ENCODE measurements at places on chromosomes 11 and 22.
A peak's percentile ranks its signal among the peaks of the same experiment; 100 is the strongest.

GRCh38 chr11:129702410-129703398 is 112.9 kb upstream of the TMEM45B start:
- no peak for ATAC-seq

DNA sequence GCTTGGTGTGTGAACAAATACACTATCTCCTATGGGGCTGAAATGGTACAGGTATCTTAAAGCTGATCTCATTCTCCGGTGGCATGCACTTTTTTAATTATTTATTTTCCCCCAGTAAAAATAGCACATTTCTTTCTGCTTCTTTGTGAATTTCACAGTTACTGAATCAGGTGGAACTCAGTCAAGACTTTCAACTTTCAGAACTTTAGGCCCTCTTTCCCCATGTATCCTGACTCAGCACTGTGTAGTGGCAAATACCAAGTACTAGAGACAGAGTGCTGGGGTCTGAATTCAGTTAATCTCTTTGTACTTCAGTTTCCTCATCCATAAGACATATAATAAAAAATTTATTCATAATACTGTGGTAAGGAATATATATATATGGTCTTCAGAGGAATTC is 223.9 kb downstream of the CSNK2A3 start:
- no peak for ATAC-seq

DNA sequence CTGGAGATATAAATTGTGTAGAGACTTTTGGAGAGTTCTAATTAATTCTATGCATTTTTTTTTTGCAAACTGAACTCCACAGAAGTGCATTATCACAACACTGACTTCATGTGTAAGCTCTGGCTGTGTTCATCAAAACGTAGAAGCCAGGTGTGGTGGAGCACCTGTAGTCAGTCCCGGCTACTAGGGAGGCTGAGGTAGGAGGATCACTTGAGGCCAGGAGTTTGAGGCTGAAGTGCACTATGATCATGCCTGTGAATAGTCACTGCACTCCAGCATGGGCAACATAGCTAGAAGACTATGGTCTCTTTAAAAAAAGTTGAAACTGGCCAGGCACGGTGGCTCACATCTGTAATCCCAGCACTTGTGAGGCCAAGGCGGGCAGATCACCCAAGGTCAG is 20.6 kb downstream of the TCF20 start:
- no peak for ATAC-seq

DNA sequence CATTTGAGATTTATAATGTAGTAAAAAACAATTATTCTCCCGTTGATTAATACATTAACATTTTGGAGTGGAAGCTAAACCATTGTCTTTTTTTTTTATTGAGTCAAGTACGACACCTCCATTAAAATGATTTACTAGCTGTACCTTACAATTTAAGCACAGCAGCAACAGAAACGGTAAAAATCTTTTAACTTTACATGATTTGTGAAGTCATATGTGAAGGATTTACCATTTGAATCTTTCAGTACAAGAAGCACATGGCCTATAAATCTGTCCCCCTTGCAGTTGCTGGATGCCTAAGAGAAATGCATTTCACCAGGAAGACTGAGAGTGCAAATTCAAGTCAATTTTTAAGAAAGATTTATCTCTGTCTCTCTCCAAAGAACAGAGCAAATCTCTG is 324.6 kb downstream of the CADM1 start:
- no peak for ATAC-seq

- ATAC-seq: peak; percentile 0
Observed at GRCh38 chr11:64777449-64778222, 706 bp downstream of the SF1 start.

DNA sequence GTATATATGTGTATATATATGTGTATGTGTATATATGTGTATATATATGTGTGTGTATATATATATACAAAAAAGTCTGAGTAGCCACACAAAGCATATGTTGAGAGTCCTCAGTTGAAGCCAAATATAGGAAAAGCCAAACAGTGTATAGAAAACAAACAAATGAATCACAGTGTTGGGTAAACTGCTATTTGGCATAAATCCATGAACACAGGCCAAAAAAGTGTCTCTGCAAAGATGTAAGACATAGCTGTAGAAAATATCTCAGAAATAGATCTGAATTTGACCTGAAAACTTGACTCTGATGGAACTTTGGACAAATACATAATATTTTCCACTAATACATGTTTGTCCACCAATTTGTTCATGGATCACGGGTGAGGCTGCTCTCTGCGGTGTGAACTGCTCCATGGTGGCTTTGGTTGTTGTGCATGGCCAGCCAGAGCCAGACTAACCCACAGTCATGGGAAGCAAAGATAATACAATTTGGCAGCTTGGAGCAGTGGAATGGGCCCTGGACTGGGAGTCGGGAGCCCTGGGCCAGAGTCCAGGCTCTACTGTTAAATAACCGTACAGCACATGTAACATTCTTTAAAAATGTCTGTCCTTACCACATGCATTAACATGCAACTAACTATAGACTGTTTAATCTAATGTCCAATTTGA is 76.9 kb upstream of the EED start:
- no peak for ATAC-seq

DNA sequence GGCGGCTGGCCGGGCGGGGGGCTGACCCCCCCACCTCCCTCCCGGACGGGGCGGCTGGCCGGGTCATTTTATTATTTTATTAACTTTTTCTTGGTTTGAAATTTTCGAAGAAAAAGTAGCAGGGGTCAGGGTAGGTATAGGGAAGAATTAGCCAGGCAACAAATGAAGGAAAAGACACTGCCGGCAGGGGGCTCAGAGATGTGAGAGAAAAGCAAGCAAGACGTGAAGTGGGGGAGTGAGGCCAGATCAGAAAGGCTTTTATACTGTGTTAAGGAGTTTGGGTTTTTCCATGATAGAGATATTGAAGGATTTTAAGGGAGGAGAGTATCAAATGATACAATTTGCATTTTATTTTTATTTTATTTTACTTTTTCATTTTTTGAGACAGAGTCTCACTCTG is 19.0 kb downstream of the RNF214 start:
- ATAC-seq: no peak

DNA sequence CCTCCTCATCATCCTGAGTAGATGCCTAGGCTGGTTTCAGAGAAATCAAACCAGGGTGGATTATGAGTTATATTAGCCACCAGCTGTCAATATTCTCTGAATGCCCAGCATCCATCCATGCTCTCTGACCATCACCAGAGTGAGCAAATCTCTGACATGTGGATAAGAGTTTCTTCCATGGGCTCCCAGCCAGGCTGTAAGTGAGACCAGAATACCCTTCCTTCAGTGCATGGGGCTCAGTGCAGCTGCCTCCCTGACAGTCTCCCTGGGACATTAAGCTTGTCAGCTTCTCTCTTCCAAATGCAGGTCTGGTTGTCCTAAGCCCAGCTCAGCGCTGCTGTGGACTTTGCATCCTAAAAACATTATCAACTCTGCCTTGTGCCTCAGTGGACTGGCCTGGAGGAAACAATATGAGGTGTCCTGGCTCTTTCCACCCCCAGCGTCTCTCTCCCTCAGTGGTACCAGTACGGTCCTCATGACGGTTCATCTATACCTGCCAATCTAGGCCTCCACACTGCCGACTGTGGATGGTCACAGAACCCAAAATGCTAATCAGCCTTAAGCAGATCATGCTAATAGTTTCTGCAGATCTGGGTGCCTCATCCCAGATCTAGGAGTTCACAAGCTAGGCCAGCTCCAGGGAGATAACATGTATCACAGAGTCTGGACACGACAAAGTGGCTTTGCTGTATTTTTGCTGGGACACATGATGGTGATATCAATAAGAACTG is 41.6 kb upstream of the PRAME start:
- no peak for ATAC-seq

- ATAC-seq: no peak
Observed at GRCh38 chr22:39916496-39916895, 15.6 kb downstream of the GRAP2 start.

DNA sequence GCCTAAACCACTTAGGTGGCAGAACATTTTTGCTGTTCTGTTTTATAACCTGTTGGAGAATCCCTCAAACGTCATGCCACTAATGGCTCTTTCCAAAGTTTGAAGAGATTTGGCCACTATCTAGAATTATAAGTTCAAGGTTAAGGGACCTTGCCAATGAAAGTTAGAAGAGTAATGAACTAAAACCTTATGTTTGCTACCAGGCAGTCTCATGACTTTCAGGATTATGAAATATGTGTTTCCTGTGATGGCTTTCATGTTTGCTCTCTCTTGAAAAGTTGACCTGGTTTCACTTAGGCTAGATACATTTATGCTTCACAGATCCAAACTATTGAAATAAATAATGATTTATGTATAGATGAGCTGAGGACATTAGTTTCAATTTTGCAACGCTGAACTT is 340.0 kb downstream of the LRRC4C start:
- ATAC-seq: no peak

DNA sequence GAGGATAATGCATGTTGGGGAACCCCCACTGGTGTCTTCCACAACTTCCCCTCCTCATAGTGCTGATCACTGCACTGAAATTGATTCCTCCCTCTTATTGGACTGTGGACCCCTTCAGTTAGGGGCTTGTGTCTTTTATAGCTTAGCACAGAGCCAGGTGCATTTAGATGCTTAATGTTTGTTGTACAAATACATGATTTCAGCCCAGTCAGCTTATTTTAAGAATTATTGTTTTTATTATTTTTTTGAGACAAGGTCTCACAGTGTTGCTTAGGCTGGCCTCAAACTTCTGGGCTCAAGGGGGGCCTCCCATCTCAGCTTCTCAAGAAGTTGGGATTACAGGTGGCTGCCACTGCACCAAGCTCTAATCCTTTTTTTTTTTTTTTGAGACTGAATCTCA is 8.2 kb downstream of the THY1 start:
- ATAC-seq: no peak

DNA sequence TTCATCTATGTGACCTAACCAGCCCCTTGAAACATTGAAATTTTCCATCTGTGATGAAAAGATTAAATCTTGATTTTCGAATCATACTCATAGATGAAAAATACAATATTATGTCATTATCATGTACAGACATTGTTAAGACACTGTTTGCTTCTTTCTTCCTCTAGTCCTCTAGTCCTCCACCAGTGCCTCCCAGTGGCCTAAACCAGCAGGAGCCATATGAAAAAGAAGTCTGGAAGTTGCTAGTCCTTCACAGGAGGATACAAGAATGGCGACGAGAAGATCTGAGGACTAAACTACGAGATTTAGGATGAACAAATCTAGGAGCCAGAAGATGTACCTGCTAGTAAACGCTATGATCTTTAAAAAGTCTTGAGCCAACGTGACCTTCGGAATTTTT is 134.1 kb downstream of the SLC17A6 start:
- ATAC-seq: no peak
